Spleen (tissue), 13 donors: ENCODE measurements at places on chromosomes 5 and 9. TPM values are rescaled to one million over a fixed set of nuclear protein-coding genes. Genes with fewer than 3 reads are reported as not detected.

The C8G gene
- total RNA-seq: 5.1 TPM

The MAMDC4 gene
- total RNA-seq: 15.9 TPM

- no peak for DNase-seq
These were observed 33.1 kb upstream of the SETD9 start for GRCh38 chr5:56876327-56876726.

DNA sequence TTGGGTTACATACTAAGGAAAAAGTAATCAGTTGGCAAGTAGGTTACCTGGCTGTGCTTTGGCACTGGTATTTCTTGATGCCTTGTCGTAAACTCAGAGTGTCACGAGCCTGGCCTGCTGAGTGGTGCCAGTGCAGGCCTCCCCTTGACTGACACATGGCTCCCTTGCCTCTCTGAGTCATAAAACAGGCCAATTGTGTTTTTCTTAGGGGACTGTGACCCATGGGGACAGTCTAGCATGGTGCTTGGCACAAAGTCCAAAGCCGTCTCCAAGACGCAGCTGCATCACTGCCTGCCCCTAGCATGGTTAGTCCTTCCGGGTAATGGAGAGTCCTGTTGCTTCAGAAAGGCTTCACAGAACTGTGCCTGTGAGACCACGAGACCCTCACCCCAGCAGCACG, 132.5 kb downstream of the MVB12B start:
- peak; percentile 44 for DNase-seq

DNA sequence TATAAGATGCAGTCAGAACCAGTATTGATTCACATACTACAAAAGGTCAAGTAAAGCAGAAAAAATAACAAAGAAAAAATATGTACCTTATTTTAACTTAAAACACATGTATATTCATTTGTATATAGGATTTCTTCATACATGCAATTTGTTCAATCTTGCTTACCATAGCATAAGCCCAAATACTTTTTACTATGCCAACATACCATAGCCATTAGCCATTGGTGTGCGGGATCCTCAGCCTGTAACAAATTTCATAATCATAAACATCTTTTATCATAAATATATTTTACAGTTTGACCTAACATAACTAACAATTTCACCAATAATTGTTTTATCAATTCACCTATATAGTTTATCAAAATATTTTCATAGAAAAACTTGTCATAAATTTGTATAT, 51.1 kb downstream of the MPDZ start:
- no peak for DNase-seq

- no peak for DNase-seq
These were observed 22.5 kb downstream of the C5orf22 start for GRCh38 chr5:31554552-31554951.

DNA sequence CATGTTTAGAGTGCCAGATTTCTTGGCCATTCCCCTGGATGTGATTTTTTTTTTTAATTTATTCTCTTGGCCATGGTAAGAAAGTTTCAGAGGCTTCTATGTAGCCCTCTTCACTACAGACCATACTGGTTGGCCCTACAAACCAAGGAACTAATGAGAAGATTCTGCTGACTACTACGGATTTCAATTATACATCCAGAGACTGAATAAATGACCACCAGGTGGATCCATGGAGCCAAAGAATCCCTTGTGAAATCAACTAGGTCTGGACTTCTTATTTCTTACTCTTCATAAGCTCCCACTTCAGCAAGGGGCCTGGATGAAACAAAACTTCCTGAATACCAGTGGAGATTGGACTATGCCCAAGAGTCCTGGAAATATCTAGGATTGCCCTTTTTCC, 27.6 kb downstream of the ZNF622 start:
- no peak for DNase-seq
